ENCODE measurements at places on chromosomes 4 and X. TPM values are rescaled to one million over a fixed set of nuclear protein-coding genes. Genes with fewer than 3 reads are reported as not detected.

HERC5 gene
- total RNA-seq: 0.91 TPM

DNA sequence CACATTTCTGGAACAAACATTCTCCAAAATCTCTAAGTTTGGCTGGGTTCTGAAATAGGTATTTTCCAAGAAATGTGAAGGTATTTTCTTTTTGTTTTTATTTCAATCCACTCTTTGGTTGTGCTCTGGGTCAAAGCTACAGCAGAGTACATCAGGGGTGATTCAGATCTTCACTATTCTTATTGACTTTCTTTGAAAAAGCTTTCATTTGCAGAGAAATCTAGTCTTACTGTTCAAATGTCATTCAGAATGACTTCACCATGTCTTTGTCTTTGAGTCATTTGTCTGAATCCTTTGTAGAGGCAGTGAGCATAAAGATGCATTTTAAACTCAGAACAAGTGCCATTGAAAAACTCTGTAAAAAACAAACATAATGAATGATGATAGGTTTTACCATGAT, 547.2 kb upstream of the ADGRL3 start:
- no peaks in the 10 kb centered on the region for H3K36me3 ChIP-seq
- peaks cover 27% of the 10 kb centered on the region for H3K4me1 ChIP-seq
- H3K4me3 ChIP-seq: no peak overlapping the region
- no peak for DNase-seq
- no peaks in the 10 kb centered on the region for H3K27me3 ChIP-seq

DNA sequence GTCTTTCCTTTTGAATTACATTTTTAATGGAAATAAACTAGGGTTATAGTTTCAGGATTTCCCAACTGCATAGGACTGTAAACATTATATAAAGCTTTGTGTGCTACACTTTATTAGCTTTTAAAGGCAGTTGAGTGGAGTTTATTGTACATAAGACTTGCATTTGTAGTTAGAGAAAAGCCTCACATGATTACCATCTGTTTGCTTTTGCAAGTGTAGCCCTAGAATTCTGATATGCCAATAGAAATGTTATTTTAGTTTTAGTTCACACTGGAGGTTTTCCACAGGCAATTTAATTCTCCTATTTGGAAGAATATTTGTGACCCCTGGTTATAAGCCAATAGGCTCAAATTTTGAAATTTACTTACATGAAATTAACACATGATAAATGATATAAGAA, 41.3 kb upstream of the ANK2 start:
- no peaks in the 10 kb centered on the region for H3K27me3 ChIP-seq
- H3K27ac ChIP-seq: no peak overlapping the region
- DNase-seq: no peak
- H3K4me1 ChIP-seq: no peaks in the 10 kb centered on the region
- no peak overlapping the region for H3K4me3 ChIP-seq
- no peaks in the 10 kb centered on the region for H3K36me3 ChIP-seq

DNA sequence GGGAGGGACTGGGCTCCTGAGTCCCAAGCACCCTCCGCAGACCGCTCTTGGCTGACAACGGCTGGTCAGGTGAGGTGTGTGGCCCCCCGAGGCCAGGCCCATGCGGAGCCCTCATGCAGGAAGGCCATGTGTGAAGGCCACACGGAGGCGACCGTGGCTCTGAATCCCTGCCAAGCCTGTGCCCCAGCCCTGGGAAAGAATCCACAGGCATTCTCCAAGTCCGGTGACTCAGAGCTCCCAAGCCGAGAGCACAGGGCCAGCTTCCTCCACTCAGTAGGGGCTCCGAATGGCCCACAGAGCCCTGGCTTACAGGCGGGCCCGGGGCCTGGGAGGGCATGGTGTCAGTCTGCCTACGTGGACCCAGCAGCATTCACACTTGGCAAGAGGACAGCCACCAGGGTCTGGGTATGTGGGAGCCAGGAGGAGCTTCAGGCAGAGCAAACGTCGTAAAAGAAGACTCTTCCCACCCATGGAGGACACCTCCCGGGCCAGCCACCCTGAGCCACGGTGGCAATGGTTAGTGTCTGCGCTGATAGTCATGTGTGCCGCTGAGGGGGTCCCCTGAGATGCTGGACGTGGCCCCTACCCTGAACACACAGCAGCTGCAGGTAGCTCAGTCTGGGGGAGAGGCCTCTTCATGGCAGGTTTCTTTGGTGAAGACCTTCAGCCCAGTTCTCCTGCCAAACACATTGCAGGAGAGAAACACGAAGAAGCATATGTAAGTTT, 105.7 kb downstream of the PSAPL1 start:
- peak overlapping the region; percentile 7 for H3K27ac ChIP-seq
- H3K36me3 ChIP-seq: no peaks in the 10 kb centered on the region
- peaks cover 50% of the 10 kb centered on the region for H3K4me1 ChIP-seq
- peak; percentile 91 for DNase-seq
- no peak overlapping the region for H3K4me3 ChIP-seq

GRCh38 chr4:3829956-3830773, 64.0 kb downstream of the ADRA2C start:
- no peak for DNase-seq
- no peak overlapping the region for H3K4me3 ChIP-seq
- no peaks in the 10 kb centered on the region for H3K4me1 ChIP-seq
- H3K27ac ChIP-seq: no peak overlapping the region

TMEM35A gene
- 1.8 TPM for total RNA-seq

Data from osteocyte (in vitro differentiated cells).